ENCODE measurements at places on chromosomes 5 and 9. TPM values are rescaled to one million over a fixed set of nuclear protein-coding genes. Genes with fewer than 3 reads are reported as not detected.

Gene SLC45A2
- total RNA-seq = not detected

DNA sequence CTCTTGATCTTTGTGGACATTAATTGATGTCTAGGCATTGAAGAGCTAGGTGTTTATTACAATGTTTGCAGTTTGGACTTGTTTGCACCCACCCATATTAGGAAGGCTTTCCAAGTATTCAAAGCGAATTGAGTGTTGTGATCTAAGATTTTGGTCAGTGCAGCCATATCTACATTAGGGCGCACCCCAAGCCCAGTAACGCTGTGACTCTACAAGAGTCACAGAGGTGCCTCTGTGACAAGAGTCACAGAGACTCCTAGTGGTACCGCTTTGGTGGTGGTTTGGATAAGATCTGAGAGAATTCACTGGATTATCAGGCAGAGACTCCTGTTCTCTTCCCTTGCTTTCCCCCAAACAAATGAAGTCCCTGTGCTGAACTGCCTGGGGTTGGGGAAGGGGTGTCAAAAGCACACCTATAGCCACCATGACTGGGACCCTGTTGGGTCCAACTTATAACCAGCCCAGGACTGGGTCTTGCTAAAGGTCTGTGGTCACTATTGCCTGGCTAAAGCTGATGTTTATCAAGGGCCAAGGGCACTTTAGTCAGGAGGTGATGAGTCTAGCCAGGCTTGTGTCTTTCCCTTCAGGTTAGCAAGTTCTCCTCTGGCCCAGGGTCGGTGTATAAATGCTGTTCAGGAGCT, 114.1 kb upstream of the RIOK2 start:
- DNase-seq = peak; percentile 35

DNA sequence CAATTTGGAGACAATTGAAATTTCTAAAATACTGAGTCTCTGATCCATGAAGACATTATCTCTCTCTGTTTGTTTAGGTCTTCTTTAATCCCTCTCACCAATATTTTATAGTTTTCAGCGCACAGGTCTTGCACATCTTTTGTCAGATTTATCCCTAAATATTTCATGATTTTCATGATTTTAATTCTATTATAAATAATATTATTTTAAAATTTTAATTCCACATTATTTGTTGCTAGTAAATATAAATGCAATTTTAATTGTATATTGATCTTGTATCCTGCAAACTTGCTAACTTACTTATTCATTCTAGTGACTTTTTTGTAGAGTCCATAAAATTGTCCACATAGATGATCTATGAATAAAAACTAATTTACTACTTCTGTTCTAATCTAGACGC, 112.6 kb upstream of the TNPO1 start:
- no peak for DNase-seq

GRCh38 chr9:98415782-98416181, 160.3 kb upstream of the TBC1D2 start:
- DNase-seq = no peak

- DNase-seq = no peak
Observed at GRCh38 chr5:99063737-99064136, 134.9 kb upstream of the CHD1 start.

Measured in A172 (cell line).